ENCODE measurements at places on chromosomes 2 and 18.

GRCh38 chr2:129554373-129554772 is 425.1 kb upstream of the RAB6C start:
- DNase-seq: no peak

GRCh38 chr18:29160170-29160569 is 983.2 kb upstream of the CDH2 start:
- DNase-seq: peak; percentile 54

- no peak for DNase-seq
Observed at GRCh38 chr2:235981631-235982030, 186.6 kb downstream of the GBX2 start.

DNA sequence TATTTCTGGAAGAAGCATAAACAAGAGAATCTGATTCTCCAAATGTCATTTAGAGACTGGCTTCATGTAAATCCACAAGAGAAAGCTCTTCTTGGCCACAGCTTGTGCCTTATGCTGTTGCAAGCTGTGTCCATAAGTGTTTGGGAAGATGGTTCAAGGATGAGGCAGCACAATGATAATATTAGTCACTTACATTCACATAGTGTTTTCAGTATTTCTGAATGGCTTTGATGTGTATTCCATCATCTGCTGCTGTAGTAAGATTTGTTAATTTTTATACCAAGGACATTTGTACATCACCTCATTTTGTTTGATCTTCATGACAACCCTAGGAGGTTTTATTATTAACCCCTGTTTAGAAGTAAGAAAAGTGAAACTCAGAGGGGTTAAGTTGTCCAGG is 29.9 kb downstream of the CREG2 start:
- no peak for DNase-seq

GRCh38 chr2:219281588-219281987 is 2.4 kb downstream of the DNAJB2 start:
- DNase-seq: no peak

DNA sequence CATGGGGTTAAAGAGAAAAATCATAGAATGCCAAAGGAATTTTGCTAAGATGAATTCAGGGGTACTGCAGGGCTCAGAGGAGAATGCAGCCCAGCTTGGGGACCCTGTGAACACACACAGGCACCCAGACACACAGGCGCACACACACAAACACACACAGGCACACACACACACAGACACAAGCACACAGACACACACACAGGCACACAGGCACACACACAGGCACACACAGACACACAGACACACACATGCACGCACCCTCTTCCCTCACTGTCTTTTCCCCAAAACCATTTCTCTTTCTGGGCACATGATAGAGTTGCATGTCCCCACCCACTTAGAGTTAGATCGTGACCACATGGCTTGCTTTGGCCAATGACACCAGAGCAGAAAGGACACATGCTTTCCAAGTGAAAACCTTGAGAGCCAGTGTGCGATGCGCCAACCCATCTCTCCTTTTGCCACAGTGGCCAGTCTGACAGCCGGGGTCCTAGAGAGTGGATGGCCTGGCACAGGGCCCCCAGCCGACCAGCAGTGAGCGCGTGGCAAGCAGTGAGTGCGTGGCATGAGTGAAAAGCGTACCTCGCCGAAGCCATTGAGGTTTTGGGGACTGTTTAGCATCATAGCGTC is 163.3 kb downstream of the KLHL29 start:
- no peak for DNase-seq

GRCh38 chr2:96931966-96932365 is 54.4 kb downstream of the FAM178B start:
- no peak for DNase-seq

- no peak for DNase-seq
Observed at GRCh38 chr18:75880925-75881504, 453.5 kb upstream of the SMIM21 start.

DNA sequence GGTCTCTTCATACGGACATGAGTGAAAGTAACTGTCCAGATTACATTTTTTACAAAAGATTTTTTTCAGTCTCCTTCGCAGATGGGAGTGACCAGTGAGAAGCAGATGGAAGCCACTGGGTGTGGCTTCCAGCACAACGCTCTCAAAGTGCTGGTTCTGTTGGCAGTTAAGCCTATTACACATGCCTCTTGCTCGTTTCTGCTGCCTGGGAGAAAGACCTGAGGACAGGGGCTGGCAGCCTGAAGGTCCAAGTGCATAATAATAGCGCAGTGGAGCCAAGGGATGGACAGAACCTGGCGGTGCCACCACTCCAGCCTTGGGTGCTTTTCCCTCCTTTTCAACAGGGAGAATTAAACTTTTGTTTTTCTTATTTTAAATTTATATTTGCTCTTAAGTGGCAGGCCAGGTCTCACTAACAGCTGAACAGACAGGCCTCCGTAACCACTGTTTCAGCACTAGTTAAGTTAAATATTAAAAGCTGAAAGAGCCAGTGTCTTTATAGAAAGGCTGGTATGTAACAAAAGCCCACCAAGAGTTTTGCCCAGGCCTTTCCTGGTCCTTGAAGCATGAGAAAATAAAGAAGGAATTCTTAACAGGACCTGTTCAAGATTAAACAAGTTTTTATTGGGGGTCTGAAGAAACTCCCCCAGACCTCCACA is 1.2 kb upstream of the SKA1 start:
- no peak for DNase-seq

DNA sequence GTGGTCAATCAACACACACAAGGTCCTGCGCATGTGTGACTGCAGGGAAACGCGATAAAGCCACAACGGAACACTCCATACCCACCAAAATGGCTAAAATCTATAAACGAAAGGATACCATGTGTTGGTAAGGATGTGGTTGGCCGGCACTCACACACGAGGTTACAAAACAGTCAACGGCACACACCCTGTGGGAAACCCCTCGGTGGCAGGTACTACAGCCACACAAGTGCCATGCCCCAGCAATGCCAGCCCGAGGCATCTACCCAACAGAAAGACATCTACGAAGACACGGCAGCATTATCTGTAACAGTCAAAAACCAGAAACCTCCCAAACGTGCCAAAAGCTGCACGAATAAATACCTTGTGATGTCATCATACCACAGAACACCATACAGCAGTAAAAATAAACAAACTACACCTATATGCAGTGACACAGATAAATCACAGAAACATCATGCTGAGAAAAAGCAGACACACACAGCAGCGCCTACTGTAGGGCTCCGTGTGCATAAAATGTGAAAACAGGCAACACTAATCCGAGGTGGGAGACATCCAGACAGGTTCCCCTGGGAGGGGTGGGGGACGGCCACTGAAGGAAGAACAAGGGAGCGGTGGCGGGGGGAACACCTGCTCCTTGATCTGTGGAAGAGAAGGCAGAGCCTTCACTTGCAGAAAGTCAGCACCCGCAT is 36.7 kb downstream of the HDAC4 start:
- DNase-seq: no peak

DNA sequence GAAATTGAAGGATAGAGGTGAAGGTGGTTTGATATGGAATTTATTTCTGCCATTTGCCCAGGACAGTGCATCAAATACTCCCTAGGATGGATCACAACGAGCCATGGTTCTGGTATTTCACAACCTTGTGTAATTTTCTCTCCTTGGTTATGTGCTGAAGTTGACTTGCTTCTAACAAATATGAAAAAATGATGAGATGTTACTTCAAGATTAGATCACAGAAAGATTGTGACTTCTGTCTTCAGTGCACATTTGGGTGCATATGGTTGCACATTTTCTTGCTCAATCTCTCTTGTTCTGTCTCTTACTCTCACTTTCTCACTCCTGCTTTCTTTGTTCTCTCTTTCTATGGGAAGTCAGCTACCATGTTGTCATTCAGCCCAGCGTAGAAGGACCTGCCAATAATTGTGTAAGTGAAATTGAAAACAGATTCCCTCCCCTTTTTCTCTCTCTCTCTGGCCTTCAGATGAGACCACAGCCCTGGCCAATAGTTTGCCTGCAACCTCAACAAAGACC is 104.6 kb upstream of the RMDN2 start:
- DNase-seq: no peak

DNA sequence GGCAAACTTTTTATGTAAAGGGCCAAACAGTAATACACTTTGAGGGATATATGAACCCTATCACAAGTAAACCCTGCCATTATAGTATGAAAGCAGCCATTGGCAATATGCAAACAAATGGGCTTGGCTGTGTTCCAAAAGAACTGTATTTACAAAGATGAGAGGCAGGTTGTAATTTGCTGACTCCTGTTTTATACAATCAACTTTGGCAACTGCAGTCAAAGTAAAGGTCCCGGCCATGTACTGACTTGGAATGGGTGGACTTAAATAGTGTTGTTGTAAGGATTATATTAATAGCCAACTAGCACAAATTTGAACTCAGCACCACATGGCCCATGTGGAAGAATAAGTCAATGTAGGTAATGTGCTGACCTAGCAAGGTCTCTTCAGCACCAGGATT is 223.4 kb downstream of the WDPCP start:
- DNase-seq: no peak

- no peak for DNase-seq
Observed at GRCh38 chr18:38654946-38655345, 1089.3 kb upstream of the CELF4 start.

DNA sequence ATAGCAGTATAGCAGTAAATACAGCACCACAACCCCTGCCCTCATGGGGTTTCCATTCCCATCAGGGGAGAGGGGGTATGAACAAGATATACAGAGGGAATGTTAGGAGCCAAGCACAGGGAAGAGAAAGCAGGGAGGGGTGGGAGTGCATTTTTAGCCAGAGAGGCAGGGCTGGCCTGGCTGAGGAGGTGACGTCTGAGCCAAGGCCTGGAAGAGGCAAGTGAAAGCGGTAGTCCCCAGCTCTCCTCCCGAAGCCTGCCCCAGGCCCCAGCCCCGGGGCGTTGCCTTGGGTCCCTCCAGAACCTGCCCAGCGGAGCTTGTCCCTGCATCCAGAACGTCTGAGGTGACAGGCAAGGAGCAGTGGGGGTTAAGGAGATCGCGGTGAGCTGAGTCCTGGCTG is 45.1 kb upstream of the FOSL2 start:
- no peak for DNase-seq

GRCh38 chr2:203718087-203718486 is 11.6 kb downstream of the CD28 start:
- no peak for DNase-seq

DNA sequence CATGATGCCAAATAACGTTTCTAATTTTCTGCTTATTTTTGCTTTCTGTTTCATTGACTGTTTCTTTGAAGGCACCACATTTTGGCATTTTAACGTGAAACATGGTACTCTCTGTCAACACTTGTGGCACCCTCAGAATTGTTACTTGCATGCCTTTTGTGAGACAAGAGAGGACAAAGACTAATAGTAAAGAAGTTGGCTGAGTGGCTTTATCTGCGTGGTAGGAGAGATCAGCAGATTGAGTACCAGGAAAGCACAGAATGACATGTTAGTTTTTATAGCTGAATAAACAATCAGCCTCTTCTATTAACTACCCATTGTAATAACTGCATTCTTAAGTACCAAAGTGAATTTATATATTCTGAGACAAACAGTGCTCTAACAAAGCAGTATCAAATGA is 8.6 kb downstream of the ZNF638 start:
- no peak for DNase-seq

- no peak for DNase-seq
Observed at GRCh38 chr2:119477113-119477505, 45.5 kb downstream of the TMEM37 start.

DNA sequence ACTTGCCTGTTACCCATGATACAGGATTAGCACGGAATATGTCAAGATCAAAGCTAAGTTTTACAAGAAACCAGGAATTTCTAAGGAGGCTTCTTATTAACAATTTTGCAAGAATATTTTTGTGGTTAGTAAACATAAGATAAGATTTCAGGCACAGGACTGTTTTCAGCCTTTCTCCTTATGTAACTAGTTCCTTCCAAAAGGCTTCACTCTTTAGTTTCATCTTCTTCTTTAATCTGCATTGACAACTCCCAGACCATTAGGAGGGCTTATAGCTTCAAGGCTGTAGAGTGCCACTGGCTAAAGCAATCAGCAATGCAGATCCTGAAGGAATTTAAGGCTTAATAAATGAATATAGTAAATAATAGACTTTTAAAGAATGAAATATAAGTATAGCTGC is 29.3 kb downstream of the SLC14A1 start:
- DNase-seq: no peak

DNA sequence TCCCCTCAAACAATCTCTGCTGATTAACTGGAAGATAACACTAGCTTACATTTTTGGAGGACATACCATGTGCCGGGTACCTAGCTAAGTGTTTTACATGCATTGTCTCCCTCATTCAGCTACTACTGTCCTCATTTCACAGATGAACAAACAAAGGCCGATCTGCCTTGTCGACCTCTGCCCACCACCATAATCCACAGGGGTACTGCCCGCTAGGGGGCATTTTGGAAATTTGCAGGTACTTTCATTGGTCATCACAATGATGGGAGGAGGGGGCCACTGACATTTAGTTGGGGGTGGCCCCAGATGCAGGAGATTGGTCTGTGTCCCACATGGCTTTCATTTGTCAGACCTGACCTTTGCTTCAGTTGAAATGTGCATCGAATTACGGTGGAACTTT is 3.9 kb upstream of the TMEM163 start:
- no peak for DNase-seq

GRCh38 chr2:168350380-168350779 is 103.0 kb upstream of the STK39 start:
- no peak for DNase-seq

DNA sequence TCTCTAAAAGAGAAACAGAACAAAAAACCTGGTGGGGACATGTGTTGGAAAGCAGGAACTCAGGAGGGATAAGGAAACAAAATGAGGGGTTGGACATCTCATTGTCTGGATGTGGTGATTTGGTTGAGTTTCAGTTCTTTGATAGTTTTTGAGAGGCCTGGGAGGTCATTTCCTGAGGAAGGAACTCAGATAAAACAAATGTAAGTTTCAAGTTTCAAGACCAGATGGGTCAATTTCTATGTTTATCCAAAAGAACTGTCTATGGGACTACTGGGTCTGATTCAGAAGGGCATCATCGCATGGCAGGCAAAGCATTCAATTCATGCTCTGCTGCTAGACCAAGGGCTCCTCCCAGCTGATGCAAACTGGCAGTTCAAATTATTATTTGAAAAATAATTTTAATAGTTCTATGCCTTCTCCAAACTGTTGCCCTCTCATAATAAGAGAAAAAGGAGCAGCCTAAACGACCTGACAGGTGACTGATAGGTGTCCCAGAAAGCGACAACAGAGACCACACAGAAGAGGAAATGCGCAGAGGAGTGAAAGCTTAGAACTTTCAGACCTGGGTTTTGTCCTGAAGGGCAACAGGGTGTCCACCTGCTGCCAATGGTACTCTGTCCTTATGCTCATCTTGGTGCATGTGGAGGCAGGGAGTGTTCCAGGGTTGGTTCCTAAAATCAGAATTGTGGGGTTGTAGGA is 39.3 kb upstream of the SH3RF3 start:
- DNase-seq: no peak

GRCh38 chr2:178796079-178796677 is 11.0 kb downstream of the TTN start:
- DNase-seq: peak; percentile 19

GRCh38 chr18:34583895-34584294 is 126.2 kb upstream of the DTNA start:
- DNase-seq: no peak

- no peak for DNase-seq
Observed at GRCh38 chr2:18172607-18173006, 294.1 kb downstream of the KCNS3 start.

Data from NCI-H2171 (cell line).